ENCODE measurements at places on chromosomes 16 and 17.

DNA sequence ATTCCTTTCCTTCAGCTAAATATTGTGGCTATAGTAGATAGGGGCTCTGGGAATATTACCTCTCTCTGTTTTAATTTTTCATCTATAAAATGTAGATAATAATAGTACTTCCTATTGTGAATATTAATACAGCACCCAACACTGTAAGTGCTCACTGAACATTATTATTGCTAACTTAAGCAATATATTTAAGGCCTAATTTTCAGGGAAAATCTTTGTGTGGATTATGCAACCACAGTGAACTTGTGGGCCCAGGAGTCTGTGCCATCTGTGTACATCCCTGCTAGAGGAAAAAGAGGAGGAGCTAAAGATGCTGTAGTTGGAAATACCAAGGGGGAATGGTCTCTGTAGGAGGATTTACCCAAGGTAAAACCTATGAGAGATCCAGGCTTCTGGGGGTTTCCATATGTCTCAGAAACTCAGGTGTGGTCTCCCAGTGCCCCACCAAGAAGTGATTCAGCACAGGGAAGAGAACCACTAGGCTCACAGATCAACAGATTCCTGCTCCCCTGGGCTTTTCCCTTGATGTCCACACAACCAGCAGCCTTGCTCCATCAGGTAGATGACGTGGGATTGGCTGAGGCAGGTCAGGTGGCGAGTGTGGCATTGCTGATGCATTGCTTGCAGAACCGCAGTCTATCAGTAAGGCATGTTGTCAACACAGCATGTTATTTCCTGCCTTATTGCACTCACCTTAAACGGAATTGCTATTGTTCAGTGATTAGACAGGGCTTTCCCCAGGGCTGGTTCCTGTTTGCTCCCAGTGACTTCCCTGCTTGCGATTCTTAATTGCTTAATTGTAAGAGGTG is 1.6 kb upstream of the N4BP1 start:
- DNase-seq: no peak

DNA sequence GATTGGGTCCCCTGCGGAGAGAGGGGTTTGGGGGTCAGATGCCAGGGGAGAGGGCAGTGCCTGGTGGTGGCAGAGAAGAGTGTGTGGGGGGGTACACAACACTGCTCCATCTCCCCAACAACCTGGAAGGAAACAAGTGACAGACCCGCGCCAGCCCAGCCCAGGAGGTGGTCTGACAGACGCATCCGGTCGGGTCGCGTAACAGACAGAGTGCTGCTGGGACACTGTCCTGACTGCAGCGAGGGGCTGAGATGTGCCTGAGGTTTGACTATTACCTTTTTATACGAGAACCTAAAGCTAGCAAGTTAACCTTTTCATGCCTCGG is 16.2 kb downstream of the UNC13D start:
- DNase-seq: no peak

GRCh38 chr16:88900662-88901052 is 34.2 kb upstream of the PABPN1L start:
- DNase-seq: no peak

DNA sequence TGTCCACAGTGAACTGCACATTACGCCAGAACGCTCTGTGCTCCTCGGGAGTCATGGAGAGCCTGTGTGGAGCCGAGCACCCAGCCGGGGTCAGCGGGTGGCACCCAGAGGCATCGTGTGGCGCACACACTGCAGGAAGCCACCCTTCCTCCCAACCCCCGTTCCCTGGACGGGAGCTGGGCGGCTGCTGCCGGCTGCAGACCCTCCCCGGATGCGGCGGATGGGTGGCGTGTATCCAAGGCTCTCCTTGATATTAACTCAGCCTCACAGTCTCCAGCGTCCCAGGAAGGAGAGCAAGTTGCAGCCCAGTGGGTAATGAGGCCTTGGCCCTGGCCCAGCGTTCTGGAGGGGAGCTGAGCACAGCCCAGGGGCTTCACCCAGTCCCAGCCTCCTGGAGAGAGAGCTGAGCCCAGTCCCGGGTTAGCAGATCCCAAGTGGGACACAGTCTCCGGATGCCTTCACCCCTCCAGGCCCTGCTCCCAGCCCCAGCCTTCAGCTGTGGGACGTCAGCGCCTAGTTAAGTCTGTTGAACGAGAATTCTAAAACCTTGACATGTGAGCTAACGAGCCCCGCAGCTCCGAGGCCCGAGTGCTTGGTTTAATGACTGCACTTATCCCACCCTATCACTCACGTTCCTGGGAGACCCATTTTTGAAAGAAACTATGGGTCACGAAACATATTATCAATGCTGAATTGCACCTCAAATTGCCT is 86.6 kb downstream of the TBC1D16 start:
- no peak for DNase-seq

DNA sequence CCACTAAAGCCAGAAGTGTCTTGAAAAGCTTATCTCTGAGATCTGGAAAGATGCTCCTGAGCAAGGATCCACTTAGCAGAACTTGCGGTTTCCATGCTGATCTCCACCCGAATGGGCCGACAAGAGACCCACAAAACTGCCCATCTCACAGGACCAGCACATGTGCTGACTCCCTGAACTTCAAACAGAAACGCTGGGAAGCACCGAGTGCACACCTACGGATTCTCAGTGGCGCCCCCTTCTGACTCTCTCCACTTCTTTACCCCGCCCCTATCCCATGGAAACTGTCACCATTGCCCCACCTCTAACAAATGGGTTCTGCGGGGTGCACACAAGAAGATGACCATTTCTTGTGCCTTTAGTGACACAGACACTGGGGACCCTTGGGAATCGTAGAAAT is 21.4 kb downstream of the CDRT4 start:
- DNase-seq: no peak

DNA sequence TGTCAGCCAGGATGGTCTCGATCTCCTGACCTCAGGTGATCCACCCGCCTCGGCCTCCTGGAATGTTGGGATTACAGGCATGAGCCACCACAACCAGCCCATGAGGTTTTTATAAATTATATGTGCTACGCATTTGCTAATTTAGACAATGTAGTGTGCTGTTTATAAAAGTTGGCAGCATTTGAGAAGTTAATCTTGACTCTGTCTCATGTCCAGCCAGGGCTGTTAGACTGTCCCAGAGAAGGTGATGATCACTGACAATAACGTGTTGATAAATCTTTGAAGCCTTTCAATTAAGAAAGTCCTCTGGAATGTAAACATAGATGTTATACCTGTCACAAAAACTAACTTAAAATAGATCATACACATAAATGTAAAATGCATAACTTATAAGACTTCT is 82.0 kb downstream of the PPM1E start:
- DNase-seq: no peak

GRCh38 chr17:42525221-42525620 is 10.8 kb upstream of the NAGLU start:
- DNase-seq: no peak

All from memory B cell (primary cell).